ENCODE measurements at places on chromosomes 7 and 10.

GRCh38 chr10:3010334-3010733 lies 57.0 kb upstream of the PFKP start:
- no peak for DNase-seq

DNA sequence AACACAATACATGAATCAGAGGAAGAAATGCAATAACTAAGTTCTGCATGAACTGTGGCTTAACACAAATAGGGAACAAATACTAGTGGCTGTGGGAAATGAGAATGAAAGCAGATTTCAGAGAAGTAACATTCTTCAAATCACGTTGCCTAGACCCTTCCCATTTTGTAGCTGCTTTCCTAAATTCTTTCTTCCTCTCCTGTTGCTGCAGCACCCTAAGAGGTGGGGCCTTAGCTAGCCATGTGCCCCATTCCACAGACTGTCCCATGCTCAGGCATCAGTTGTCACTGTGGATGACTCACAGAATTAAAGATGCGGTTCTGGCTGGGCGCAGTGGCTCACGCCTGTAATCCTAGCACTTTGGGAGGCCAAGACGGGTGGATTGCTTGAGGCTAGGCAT lies 704.7 kb upstream of the C7orf33 start:
- DNase-seq = no peak

DNA sequence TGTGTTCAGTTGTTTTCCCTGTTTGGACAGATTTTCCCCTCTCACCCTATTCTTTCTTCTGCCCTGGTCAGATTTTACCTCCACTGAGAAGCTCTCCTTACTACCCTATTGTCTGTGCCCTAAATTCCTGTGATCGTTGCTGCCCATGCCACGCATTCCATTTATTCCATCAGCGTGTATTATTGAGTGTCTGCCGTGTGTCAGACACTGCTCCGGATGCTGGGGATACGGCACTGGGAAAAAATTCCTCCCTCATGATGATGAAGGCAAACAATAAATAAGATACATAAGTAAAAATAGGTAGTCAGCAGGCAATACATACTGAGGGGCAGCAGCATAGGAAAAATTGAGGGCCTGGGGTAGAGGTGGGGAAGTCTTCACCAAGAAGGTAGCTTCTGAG lies 86.8 kb downstream of the FANK1 start:
- DNase-seq = no peak

- DNase-seq = no peak
These were observed 25.2 kb downstream of the OGDH start for GRCh38 chr7:44631458-44632115.

GRCh38 chr7:70242826-70243225 lies 644.6 kb downstream of the AUTS2 start:
- DNase-seq = no peak

DNA sequence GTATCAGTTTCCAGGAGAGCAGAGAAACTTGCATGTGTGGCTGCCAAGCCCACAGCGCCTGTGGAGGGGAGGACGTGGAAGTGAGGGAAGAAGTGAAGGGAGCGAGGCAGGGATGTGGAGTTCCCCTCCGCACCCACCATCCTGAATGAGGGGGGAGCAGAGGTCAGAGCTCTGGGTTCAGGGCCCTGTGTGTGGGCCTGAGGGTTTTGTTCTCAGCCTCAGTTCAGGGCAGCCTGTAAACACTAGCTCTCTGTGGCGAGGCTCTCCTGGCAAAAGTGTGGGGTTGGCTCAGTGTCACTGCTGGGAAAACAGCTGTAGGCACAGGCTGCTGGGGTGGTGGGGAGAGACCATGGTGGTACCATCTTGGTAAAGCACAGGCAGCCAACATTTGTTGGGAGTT lies 108.4 kb downstream of the C10orf105 start:
- no peak for DNase-seq

GRCh38 chr10:72503241-72503640 lies 122.6 kb downstream of the MICU1 start:
- DNase-seq = no peak

- no peak for DNase-seq
These were observed 6.4 kb downstream of the BLNK start for GRCh38 chr10:96264938-96265337.

DNA sequence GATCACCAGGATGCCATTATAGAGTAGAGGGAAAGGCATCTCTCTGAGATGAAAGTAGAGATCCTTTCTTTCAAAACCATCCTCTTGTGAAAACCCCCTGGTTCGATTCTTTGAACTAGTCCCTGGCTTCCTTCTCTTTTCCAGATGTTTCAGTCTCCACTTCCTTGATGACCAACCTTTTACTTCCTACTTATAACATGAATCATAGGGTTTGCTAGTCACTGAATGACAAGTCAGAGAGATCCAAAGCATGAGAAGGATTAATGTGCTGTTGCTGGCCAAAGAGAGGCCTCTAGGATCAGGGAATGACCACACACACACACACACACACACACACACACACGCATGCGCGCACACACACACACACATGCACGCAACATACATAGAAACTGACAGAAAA lies 161.1 kb upstream of the FRMD4A start:
- DNase-seq = no peak

DNA sequence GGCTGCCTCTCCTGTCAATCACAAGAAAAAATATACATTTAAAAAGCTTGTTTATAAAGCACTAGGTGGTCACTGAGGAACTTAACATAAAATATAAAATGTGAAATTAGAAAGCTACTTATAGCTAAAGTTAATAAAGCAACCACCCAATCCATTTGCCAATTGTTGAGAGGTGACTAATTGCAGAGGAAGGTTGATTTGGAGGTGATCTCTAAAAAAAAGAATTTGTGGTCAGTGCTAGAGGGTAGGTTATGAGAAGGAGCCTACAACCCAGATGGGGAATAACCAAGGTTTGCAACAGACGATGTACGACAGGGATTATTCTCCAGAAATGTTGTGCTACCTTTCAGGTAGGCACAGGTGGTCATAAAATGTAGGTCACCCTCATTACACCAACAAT lies 444.2 kb upstream of the C7orf33 start:
- DNase-seq = no peak

DNA sequence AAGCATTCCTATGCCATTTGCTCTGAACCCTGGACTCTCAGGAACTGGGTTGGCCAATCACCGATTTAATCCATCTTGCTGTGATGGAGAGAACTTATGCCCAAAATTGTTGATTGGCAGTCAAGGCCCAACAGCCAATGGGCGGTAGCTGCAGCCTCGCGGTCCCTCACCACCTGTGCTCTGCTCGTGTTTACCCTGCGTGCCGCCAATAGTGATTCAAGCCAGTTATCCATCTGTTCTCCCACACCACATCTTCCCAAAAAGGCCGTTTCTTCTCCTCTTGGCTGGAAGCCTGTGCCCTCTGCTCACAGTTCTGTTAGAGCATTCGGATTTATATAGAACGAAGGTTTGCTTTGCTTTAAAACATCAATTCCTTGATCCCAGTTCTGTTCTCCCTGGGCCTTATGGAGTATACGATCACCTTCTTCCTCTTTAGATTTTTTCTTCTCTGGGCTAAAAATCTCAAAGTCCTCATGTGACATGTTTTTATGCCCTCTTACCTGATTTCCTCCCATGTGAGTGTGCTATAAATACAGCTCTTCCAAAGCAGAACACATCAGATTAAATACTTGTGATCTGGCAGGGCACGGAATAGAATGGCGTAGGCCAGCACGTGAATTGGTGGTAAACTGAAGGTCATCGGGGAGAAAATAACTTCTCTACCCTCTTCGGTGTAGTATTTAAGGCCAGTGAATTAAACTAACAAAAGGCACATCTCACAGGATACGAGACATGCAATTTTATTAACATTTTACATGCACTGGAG lies 212.8 kb downstream of the NSUN6 start:
- no peak for DNase-seq

DNA sequence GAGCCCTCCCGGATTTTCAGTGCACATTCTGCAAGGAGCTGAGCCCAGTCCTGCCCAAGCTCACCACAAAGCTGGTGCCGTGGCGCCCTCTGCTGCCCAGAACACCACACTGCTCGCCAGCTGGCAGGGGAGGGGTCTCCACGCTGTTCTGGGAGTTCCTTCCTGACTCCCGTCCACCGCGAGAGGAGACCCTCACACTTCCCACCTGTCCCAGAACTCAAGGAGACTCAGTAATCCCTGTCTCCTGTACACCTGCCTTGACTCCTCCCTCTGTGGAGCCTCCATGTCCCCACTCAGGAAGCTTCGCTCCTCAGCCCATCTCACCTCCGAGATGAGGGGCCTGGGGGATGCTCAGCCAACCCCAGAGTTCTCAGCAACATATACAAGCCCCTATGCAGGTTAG lies 11.3 kb downstream of the C10orf105 start:
- DNase-seq = peak; percentile 40

DNA sequence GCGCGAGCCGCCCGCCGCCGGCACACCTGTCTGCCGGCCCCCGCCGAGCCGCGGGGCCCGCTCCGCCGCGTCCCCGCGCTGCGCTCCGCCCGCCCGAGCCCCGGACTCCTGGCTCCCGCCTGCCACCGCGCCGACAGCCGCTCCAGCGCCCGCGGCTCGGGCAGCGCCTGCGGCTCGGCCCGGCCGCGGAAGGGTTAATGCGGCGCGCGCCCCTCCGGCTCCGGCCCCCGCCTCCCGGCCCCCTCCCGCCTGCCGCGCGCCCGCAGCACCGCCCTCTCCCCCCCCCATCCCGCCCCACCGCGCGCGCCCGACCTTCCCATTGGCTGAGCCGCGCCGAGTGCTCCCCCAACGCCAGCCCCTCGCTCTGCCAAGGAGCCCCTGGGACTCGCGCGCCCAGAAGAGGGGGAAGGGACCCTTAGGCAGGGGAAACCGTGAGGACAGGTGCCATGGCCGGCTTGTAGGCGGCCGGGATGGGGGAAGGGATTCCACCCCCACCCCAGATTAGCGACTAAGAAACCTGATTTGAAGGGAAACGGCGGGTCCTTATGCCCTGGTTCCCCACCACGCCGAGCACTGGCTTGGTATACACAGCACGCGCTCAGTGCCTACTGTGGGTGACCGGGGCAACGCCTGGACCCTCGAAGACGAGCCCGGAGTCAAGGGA lies at the start of gene KCNH2:
TSS of gene KCNH2 (minus strand) at position 196 of the 664 bp plus-strand sequence. CDS start 408 bp downstream, outside the sequence.
- no peak for DNase-seq

DNA sequence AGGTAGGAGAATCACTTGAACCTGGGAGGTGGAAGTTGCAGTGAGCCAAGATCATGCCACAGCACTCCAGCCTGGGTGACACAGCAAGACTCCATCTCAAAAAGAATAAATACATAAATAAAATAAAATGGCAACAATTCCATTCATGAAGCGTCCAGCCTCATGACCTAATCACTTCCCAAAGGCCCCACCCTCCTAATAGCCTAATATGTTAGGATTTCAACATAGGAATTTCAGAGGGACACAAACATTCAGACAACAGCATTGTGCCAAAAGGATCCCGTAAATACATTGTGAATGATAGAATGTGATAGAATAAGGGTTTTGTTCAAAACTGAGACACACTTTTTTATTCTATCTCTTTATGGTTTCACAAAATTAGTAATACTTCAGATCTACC lies 90.3 kb downstream of the FAM107B start:
- no peak for DNase-seq

DNA sequence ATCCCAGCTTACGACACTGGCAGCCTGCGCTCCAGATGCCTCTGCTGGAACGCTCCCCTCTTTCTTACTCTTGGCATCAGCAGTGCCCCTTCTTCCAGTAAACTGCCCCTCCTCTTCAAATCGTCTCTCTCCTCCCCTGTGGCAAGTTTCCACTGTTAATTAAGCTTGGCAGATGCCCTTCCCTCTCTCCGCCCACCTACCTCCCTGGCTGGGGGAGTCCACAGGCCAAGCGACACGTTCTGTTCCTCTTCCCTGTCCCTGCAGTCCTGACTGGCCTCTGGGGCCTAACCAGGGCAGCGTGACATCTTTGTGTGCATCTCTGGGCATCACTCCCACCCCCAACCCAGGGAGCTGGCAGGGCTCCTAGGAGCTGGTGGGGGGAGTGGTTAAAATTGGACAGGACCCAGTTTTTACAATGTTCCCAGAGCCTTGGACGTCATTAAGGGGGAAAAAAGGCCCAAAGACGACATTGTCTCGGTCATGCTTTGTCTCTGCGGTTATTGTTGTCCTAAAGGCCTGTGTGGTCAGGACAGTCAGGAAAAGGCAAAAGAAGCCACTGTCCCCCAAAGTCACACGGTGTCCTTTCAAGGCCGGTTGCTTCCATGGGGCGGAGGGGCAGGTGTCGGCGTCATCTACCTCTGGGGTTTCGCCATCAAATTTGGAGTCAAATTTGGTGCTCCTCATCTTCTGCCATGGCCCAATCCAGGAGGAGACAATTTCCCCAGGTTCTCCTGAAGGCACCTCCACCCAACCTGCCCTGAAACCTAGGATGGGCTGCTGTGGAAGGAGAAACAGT lies 54.2 kb downstream of the DLG5 start:
- no peak for DNase-seq

GRCh38 chr7:34430456-34430855 lies 227.6 kb upstream of the NPSR1 start:
- DNase-seq = no peak

- no peak for DNase-seq
These were observed 47.6 kb upstream of the PPIF start for GRCh38 chr10:79299397-79300241.

- no peak for DNase-seq
These were observed 34.0 kb upstream of the DKK1 start for GRCh38 chr10:52280051-52280450.

GRCh38 chr7:154919344-154920225 lies 83.3 kb downstream of the PAXIP1 start:
- DNase-seq = no peak

DNA sequence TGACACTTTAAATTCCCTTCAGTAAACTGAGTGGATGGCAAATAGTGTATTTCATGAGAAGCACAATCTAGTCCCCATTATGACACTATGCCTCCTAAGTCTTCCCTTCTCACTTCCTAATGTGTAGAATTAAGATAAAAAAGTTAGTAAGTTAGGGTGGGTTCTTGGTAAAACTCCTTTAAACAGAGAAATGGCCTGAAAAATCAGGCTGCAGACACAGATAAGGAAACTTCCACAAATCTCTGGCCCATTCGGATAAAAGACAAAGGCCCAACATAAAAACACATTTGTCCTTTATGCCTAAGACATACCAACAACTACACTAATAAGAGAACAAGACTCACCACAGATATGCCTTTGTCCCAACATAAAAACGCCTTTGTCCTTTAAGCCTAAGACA lies 21.5 kb downstream of the AKR1C8 start:
- no peak for DNase-seq

DNA sequence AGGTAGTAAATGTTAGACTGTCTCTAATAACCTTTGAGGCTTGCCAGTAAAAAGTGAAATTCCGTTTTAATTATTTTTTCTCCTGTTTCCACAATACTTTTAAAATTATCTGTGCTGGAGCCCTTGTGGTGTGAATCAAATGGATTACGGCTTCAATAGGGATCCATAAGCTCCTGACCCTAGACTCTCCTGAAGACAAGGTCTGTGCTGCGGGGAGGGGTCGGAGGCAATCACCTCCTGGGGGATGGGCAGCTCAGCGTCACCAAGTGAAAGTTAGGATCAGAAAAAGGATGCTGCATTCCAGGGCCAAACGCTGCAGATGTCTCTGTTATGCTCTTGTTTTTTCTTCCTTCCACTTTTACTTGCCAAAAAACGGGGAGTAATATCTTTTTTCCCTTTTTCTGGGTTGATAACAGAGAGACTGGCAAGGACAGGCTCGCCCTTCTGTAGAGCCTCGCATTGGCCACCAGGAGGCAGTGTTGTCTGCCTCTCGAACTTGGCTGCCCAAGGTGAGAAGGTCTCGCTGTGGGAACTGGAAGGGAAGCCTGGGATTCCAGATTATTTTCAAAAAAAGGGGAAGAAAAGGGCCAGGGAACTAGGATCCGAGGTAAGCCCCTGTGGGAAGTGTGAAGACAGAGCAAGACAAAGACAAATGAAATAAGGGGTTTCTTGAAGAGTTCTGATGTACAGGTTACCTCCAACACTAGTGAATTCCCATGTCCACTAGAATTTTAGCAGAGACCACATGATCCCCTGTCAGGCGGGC lies 621.9 kb downstream of the ACTR3B start:
- no peak for DNase-seq

Data from stimulated activated CD8-positive, alpha-beta memory T cell treated with anti-CD3 and anti-CD28 coated beads, Interleukin-12 subunit alpha, Interleukin-12 subunit beta, amount 100 ng/mL, for 4 hours (primary cell).